Head of caudate nucleus (tissue), 42 donors: ENCODE measurements at places on chromosomes 6 and 20.

GRCh38 chr20:32707691-32708581 lies 34.2 kb upstream of the C20orf203 start:
- no peak for DNase-seq

DNA sequence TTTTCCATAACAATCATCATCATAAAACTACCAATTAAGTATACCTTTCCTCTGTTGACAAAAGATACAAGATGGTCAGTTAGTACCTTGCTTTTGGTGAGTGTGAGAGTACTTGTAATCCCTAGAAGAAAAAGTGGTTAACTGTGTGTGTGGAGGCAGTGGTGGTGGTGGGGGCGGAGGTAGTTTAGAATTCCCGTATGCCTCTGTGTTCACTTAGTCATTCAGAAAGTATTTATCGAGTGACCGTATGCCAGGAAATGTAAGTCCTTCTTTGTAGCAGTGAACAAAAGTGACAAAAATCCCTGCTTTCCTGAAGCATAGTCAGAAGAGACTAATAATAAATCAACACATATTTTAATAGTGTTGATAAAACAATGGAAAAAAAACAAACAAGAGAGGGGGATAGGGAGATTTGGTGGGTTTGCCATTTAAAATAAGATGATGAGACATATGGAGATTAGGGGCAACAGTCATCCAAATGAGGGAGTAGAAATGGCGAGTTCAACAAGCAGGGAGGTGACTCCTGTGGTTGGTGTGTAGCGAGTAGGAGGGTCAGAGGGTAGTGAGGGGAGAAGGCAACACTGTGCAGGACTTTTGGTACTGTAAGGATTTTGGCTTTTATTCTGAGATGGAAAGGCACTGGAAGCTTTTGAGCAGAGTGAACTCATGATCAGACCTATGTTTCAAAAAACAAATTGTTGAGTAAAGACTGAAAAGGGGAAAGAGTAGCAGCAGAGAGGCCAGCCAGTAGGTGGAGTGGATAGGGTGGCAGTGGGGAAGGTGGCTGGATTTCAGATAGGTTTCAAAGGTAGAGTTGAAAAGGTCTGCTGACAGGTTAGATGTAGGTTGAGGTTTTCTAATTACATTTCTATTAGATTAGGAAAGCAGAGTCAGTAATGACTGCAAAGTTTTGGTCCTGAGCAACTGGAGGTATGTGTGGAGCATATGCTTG lies 40.3 kb upstream of the SIM1 start:
- no peak for DNase-seq

DNA sequence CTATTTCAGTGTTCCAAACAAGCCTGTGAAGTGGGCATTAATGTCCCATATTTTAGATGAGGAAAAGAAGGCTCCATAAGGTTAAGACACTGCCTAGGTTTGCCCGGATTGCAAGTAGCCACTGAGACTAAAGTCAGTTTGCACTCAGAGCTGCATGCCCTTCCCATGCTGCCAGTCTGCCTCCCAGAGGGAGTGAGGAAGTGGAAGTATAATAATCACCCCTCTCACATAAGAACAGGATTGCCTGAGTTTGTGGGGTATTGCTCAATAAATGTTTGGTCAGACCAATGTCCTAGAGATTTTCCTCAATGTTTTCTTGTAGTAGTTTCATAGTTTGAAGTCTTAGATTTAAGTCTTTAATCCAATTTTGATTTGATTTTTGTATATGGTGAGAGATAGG lies 43.9 kb upstream of the CLIC5 start:
- DNase-seq = no peak

- DNase-seq = no peak
Observed at GRCh38 chr6:34037151-34037550, 108.7 kb downstream of the GRM4 start.

DNA sequence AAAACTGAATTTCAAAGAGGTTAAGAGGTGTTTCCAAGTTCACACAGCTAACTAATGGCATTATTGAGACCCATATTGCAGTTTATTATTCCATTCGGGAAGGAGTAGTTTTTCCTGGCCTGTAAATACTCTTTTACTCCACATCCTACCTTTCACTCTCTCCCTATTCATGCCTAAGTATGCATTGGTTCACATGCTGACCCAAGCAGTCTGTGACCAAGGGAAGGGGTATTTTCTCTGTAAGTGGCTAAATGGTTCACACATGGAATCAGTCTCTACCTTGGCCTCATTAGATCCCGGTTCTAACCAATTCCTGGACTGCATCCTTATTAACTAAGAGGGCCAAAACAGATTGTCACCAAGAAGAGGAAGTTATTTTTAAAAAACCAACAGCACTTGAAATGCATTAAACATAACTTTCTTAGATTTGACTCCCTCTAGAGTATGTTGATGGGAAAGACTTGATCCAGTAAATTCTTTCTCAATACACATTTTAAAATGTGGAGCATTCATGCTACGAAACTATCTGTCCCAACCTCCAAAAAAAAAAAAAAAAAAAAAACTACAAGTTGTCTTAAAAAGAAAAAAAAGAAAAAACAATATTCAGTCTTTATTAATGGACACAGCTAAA lies 17.8 kb upstream of the RSPO3 start:
- DNase-seq = no peak

DNA sequence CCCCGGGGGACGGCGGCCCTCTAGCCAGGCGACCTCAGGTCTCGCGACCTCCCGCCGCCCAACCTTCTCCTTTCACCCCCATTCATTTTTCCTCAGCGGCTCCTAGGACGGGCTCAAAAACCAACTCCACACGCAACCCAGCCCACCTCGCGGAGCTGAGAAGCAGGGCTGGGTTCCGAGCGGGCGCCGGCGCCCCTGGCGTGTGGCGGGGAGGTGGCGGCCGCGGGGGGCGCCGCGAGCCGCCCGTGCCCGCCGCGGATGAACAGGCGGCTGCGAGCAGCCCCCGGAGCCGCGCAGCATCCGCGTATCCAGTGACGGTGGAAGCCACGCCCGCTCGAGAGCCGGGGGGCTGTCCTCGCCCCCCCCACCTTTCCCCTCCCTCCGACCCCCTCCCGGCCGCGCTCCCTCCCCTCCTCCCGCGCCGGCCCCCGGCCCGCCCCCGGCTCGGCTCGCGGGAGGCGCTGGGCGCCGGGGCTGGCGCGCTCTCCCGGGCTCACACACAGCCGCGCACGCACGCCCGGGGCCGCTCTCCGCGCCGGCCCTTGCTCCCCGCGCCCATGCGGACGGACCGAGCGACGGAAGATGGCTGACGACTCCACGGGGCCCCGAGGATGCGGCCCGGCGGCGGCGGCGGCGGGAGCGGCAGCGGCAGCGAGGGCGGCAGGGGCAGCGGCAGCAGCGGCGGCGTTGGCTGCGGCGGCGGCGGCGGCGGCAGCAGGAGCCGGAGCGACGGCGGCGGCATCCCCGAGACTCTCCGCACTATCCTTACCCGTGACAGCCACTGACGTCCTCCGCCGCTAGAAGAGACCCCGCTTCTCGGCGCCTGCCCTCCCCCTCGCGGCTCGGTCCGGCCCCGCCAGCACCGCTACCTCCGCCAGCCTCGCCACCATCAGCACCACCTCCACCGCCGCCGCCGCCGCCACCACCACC lies at the start of gene SOBP:
Gene SOBP, plus strand, starts transcription at position 482 of the 930 bp plus-strand sequence. CDS start 500 bp downstream, outside the sequence.
- DNase-seq = peak; percentile 85

DNA sequence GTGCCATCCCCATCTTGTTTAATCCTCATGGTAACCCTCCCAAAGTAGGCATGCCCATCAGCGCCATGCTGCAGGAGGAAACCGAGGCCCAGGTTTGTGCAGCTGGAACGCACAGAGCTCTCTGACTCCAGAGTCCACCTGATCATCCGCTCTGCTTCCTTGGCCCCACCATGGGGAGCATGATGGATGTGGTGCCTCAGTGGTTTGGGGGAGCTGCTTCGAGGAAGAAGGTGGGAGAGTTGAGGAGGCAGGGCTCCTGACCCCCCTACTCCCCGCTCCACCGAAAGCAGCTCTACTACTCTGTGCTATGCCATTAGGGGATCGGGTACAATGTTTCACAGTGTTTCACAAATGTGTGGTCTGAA lies 52.2 kb downstream of the TGM2 start:
- no peak for DNase-seq

- no peak for DNase-seq
Observed at GRCh38 chr6:158514176-158514575, 45.7 kb upstream of the TMEM181 start.

- no peak for DNase-seq
Observed at GRCh38 chr6:127249621-127250020, 17.0 kb upstream of the RNF146 start.

DNA sequence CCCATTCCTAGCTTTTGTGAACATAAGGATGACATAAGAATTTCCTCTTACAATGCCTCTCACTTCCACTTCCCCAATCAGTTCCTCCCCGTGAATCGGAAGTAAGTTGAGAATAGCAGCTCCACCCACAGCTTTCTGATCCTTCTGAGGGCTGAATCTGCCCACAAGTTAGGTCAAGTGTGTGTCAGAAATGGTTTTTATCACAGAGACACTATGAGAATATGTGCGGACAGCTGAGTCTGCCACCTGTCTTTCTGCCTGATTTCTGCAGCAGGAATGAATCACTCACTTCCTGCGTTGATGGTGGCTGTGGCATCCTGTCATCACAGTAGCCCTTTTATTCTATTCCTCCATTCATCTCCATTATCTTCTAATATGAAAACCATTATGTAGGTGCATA lies 70.2 kb downstream of the RIN2 start:
- DNase-seq = no peak

DNA sequence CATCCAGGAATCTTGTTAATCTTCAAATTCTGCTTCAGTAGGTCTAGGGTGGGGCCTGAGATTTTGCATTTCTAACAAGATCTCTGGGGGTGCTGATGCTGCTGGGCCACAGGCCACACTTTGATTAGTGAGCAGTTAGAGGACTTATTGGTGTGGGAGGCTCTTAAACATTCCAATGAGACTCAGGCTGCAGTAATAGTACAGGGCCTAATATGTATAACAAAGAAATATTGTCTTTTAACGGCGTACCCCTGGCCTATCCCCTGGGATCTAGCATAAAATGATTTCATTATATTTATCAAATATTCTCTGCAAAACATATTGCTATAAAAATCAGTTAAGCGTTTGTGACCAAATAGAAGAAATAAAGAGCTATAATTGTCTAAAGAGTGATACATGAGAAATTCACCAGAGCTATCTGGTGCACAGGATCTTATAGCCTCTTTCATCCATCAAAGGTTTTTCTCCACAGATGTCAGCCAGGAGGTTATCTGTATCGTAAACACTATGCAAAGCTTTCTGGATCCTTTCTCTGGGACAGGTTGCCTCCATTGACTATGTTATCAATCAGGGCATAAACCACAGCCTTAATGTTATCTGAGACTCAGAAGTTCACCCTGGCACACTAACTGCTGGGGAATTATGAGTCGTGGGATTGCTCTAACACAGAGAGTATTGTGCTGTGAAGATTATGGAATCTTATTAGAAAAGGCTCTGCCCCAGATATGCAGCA lies 488.5 kb upstream of the MAP3K7 start:
- DNase-seq = no peak

- no peak for DNase-seq
Observed at GRCh38 chr6:49321561-49322072, 141.4 kb downstream of the MMUT start.

DNA sequence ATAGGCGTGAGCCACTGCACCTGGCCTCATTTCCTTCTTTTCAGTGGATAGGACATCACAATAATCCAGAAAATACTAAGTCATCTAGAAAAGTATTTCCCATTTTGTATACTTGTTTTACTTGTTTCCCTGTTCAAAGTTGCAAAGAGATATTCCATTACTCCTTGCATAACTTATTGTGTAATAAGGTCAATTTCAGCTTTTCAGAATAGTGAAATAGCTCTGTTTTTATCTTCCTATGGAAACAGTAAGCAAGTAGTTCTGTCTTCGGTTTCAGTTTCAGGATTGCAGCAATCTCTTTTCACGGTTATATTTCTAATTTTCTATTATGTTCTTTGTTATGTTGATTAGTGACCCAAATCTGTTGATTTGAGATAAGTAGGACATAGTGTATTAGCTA lies 6.0 kb downstream of the STX11 start:
- DNase-seq = no peak

- DNase-seq = no peak
Observed at GRCh38 chr6:169555971-169556617, 145.7 kb downstream of the WDR27 start.

DNA sequence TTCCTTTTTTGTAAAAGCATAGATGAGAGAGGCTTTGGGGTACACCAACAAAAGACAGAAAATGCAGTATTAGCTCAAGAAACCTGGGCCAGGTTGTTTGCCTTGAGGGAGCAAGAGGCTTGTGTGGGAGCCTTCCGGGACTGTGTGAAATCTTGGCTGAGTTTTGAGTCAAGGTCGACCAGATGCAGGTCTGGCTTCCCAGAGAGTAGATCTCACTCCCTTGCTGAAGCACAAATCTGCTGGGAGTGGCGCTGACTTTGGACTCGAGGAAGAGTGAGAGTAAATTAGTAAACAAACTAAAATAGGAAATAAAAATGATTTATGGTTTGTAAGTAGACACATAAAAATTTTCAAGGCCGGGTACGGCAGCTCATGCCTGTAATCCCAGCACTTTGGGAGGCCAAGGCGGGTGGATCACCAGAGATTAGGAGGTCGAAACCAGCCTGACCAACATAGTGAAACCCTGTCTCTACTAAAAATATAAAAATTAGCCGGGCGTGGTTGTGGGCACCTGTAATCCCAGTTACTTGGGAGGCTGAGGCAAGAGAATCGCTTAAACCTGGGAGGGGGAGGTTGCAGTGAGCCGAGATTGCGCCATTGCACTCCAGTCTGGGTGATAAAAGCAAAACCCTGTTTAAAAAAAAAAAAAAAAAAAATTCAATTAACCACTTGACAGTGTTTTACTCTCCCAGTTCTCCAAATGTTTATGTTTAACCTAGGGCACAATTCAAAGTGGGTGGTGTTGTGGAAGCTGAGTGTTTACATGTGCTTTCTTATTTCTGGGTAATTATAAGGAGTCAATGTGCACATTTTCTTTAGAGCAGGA lies 27.7 kb upstream of the EDN1 start:
- DNase-seq = no peak

- no peak for DNase-seq
Observed at GRCh38 chr6:15462717-15463525, 199.9 kb downstream of the DTNBP1 start.

DNA sequence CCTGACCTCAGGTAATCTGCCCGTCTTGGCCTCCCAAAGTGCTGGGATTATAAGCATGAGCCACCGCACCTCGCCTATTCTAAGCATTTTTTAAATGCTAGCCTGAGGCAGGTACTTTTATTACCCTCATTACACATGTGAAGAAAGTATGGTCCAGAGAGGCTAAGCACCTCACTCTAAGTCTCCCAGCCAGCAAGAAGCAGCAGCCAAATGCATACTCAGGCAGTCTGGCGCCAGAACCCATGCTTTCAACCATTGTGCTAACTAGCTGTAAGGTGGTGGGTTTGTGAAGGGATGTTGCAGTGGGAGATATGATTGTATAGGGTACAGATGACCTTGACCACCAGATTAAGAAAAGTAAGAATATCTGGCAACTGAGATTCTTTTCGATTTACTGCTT lies 26.1 kb upstream of the RIPOR2 start:
- DNase-seq = no peak

DNA sequence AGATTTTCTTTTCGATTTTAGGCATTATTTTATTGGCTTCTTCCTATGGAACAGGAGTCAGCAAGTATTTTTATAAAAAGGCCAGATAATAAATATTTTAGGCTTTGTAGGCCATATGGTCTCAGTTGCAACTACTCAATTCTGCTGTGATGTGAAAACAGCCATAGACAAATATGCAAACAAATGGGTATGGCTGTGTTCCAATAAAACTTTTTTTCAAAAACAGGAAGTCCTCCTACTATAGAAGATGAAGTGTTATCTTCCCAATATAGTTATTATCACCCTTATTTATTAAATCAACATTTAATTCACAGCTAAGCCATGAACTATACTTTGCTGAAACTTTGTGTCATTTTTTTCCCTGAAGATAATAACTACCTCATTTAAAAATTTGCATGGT lies 57.2 kb downstream of the CHD6 start:
- no peak for DNase-seq
